AML-193 (cell line): ENCODE measurements at places on chromosomes 16 and 17.

DNA sequence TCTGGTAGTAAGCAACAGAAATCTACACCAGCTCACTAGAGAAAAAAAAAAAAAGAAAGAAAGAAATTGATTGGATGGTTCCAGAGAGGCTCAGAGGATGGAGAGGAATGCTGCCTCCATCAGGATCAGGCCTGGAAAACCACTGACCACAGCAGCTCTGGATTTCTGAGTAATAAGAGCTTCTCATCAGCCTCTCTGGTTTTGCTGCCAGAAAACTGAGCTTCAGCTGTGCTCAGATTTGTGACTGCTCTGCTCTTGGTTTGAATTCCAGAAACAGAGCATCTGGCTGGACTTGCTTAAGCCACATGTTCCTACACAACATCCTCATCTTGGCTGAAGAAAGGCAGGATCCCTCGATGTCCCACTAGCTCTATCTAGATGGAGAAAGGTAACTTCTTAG lies 25.9 kb downstream of the IRX6 start:
- DNase-seq: no peak

DNA sequence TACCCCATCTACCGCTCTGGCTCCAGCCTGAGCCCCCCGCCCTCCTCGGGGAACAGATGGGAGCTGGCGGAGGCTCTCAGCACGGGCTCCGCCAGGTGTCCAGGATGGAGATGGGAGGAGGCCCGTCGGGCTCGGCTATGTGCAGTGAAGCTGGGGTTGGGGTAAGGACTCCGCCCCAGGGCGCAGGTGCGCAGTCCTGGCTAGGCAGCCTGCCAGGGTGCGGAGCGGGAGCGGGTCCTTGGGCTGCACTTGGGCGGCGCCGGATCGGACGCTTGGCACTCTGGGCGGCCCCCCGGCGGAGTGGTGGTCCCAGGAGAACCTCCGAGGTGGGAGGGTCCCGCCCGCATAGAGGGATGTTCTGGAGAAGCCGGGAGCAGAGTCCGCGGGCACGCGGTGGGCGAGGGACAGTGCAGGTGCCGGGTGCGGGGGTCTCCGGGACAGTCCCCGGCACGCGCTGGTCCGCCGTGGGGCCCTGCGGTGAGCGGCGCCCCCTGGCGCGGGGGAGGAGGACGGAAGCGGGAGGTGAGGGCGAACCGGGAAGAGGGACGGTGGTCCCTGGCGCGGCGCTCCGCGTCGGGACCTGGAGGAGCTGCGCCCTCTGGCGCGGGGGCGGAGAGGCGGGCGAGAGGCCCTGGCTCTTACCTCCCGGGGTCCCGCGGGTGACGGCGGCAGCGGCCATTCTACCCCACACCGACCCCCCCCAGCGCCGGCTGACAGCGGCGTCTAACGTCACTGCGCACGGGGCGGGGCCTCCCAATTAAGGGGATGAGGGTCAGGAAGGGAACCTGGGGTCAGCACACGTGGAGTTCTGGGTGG lies at the start of gene CAMTA2:
Gene CAMTA2, minus strand, starts transcription at position 725 of the 816 bp plus-strand sequence. CDS start 1,453 bp downstream, outside the sequence.
- peak; percentile 23 for DNase-seq

DNA sequence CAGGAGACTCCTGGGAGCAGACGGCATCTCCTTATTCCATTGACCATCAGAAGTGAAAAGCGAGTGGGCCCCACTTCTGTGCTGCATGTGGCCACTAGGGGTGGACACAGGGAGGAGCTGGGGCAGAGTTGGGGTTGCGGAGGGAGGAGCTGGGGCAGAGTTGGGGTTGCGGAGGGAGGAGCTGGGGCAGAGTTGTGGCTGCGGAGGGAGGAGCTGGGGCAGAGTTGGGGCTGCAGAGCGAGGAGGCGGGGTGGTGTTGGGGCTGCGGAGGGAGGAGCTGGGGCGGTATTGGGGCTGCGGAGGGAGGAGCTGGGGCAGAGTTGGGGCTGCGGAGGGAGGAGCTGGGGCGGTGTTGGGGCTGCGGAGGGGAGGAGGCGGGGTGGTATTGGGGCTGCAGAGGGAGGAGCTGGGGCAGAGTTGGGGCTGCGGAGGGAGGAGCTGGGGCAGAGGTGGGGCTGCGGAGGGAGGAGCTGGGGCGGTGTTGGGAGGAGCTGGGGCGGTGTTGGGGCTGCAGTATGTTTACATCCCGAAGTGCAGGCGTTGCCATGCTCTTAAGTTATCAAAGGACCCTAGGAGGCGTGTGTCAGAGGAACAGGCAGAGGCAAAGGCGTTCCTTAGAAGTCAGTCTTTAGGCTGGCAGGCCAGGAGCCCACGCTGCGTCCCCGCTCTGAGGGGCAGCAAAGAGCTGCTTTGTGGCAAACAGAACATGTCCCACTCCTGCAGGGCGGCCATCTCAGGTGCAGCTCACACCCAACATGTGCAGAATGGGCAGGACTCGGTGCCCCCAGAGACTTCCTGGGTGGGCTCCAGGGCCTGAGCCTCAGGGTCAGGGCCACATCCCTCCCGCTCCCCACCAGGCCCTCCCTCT lies 76.0 kb downstream of the ZNF778 start:
- no peak for DNase-seq

GRCh38 chr16:12708266-12708665 lies 95.4 kb downstream of the CPPED1 start:
- no peak for DNase-seq

GRCh38 chr17:32206861-32207260 lies 58.8 kb upstream of the RHBDL3 start:
- DNase-seq: no peak

- peak; percentile 22 for DNase-seq
These were observed 2.4 kb upstream of the SDK2 start for GRCh38 chr17:73646409-73647300.

- DNase-seq: no peak
These were observed 18.9 kb upstream of the CACNA1H start for GRCh38 chr16:1133810-1134520.

DNA sequence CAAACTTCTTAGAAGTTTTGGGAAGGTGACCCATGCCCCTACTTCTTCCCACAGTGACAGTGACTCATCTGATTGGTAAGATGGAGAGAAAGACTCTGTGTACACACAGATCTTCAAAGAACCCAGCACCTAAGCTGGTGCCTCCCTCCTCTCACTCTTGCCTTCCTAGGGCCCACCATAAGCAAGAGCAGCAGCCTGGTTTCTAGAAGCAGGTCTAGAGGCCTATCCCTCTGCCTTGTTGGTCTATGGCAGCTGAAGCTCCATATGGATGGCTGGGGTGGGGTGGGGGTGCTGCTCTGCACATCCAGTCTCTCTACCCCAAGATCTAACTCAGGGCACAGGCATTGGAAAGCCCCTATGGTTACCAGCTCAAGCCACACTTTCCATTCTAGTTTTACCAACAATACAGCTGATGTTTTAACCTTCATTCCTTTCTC lies 47.5 kb downstream of the STAT3 start:
- DNase-seq: no peak

DNA sequence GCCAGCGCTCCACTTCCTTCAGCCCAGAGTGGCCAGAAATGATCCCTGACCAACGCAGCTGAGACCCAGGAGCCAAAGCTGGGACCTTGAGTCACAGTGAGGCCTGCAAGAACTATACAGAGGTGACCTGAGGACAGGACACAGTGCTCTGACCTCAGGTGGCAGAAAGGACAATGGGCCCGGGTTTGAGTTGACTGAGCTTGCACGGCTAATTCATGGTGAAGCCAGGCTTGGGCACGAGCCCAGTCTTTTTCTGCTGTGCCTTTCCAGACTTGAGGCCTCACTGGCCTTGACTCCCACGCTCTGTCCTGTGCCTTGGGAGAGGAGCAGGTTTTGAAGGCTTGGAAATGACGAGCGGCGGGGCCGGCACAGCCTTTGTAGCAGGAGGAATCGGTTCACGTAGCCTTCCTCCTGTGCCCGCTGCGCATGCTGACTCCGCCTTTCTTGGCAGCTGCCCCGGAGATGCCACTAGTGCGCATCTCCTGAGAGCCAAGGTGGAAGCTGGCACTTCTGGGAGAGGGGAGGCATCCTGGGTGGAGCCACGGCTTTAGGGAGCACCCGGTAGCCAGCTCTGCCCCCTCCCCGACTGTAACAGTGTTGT lies 34.9 kb downstream of the NDEL1 start:
- no peak for DNase-seq

- peak; percentile 87 for DNase-seq
These were observed 24.9 kb downstream of the RARA start for GRCh38 chr17:40333781-40334448.

DNA sequence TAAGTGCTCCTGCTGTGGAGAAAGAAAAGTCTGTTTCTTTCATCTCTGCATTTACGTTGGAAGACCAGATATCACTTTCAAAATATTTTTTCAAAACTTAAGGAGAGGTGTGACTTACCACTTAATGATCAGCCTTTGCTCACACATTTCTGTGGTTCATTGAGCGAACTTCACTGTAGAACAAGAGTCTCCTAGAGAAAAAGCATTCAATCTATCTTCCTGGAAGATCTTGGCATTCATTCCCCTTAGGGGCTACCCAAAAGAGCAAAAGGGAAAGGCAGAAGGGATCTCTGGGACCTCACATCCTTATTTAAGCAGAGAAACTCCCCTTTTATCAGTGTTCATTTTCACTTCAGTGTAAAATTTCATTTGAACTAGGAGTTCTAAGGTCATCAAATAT lies 61.2 kb downstream of the HS3ST3A1 start:
- DNase-seq: no peak

DNA sequence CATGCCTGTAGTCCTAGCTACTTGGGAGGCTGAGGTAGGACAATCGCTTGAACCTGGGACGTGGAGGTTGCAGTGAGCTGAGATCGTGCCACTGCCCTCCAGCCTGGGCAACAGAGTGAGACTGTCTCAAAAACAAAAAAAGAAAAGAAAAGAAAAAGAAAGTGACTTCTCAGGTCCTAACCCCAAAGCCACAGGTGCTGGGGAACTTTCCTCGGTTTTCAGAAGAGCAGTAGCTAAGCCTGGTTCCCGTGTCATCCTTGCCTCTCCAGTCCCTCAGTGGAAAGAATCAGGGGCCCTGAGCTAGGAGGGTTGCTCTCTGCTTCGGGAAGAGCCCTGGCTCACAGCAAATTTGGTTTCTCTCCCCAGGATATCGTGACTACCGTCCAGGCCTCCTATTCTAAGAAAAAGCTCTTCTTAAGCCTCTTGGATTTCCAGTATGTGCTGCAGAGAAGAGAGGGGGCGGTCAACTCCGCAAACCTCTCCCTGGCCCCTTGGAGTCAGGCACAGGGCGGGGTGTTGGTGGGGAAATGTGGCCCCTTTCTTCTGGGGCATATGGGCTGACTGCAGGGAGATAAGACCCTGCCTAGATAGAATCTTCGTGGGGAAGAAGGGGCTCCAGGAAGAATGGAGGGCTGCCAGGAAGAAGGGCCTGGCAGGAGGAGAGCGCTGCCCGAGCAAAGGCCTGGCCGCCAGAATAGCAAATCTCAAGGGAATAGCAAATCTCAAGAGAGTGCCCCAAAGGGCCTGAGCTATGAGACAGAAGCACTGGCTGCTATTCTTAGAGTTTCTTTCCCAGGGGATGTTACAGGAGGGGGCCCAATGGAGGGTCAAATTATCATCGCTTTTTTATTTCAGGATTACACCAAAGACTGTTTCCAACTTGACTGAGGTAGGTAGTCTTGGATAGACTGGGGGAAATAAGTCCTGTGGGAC lies 8.3 kb upstream of the NLRC5 start:
- DNase-seq: no peak

GRCh38 chr16:11627822-11628457 lies 40.3 kb upstream of the SNN start:
- no peak for DNase-seq

- no peak for DNase-seq
These were observed 34.9 kb downstream of the TOM1L2 start for GRCh38 chr17:17937201-17937853.

DNA sequence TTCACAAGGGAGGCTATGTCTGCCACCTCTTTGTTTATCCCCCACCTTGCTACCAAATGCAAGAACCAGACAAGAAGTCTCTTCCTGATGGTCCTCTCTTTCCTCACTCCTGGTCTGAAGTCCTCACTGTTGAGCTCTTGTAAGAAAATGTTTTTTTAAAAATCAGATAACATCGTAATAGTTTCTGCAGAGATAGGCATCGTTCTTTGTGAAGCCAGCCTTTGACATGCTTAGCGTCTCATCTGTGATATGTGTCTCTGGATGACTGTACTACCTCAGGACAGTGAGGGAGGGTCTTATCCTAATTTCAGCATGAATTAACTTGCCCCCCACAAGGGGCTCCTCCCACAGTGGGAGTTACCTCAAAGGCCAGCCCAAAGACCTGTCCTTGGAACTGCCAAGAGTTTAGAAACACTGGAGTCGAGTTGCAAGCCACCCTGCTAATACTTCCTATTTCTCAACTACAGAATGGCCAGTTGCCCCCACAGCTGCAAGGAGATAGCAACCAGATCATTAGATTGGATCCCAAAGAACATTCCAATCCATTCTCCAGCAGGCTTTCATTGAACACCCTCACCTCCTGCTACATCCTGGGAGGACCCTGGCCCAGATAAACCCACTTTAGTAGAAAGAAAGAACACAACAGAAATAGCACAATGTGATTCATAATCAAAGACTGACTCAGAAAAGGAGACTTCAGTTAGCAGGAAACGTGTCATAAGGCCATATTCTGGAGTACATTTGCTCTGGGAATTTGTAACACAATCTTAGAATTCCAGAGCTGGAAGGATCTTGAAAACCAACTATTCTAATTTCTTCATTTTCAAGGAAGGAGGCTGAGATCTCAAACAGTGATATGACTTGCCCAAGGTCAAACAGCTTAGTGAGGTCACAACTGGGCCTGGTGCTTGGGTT lies 151.0 kb downstream of the IRX3 start:
- DNase-seq: peak; percentile 15

GRCh38 chr16:85234310-85235204 lies 122.3 kb upstream of the CIBAR2 start:
- no peak for DNase-seq

GRCh38 chr17:58913971-58914769 lies 158.5 kb downstream of the PPM1E start:
- DNase-seq: no peak

GRCh38 chr16:30996324-30996984 lies 11.4 kb downstream of the HSD3B7 start:
- no peak for DNase-seq

DNA sequence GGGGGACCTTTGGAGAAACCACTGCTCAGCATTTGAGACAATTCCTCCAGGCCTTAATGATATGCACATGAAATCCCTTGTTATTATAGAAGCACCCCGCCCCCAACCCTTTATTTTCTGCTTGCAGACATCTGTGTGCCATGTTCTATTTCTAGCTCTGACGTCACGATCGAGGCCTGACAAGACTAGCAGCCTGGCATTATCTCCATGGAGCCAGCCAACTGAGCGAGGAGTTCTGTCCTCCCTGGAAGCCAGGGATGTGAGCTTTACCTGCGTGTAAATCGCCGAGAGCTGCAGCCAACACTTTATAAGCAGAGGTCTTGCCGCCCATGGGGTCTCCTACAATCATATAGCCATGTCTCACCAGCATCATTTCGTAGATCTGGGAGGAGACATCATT lies 116.9 kb downstream of the DNAH3 start:
- no peak for DNase-seq
